Fibroblast of skin of back (primary cell): ENCODE measurements at places on chromosomes 5 and 9.
A peak's percentile ranks its signal among the peaks of the same experiment; 100 is the strongest.

GRCh38 chr9:11374926-11375325, 762.1 kb upstream of the PTPRD start:
- no peak for DNase-seq

GRCh38 chr9:85471791-85472190, 270.0 kb downstream of the AGTPBP1 start:
- no peak for DNase-seq

GRCh38 chr5:119031011-119031886, 39.6 kb upstream of the DMXL1 start:
- DNase-seq: no peak

- DNase-seq: peak; percentile 95
These were observed 123.1 kb downstream of the TLE4 start for GRCh38 chr9:79694676-79695400.

GRCh38 chr9:2761424-2761823, 44.1 kb downstream of the KCNV2 start:
- no peak for DNase-seq

DNA sequence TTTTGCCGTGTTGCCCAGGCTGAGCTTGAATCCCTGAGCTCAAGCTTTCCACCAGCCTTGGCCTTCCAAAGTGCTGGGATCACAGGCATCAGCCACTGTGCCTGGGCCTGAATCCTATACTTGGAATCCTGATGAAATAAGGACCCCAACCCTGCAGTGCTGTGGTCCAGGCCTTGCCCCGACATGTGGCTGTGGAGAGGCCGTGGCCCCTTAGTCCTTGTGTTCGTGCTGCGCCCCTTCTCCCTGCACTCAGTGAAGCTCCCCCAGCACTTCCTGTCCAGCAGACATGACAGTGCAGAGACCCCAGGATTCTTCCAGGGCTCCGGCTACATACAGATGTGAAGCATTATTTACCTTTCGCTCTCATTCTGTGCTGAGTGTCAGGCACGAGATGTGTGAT, 52.9 kb downstream of the EHMT1 start:
- DNase-seq: no peak

- peak; percentile 4 for DNase-seq
These were observed 19.9 kb downstream of the SEMA4D start for GRCh38 chr9:89477811-89478630.

DNA sequence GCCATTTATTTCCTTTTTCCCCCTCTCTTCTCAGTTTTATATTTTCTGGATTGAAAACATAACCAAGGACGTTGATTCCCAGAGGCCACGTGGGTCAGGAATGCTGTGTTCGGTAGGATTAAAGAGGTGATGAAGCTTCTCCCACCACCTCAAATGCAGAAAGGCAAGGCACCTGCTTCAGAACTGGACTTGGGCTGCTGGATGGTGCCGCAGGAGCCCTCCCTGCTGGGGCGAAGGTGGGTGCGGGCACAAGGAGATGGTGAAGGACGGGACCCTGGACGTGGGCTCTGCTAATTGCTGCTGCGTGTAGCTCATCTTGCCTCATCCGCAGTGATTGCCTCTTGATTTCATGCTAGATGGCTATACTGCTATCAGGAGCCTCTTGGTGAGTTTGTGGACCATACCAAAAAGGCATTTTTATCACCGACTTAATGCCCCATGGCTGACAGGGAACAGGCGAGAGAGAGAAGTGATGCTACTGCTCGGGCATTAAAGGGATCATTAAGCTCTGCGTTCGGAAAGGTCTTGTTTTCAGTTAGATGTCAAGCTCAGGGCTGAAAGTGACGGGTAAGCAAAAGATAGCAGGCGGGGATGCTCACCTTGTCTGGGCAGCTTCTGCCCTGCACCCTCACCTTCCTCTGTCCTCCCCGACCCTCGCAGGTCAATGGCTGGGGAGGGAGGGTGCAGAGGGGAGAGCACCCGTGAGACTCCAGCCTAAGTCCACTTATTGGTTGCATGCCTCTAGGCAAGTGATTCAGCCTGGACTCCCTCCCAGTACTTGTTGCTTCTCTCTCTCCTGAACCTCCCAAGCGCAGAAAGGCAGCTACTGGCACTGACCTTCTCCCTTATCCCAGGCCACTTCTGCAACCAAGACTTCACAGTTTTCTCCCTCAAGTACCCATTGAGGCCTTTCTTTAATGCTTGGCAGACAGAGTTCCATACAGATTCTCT, 71.6 kb upstream of the FSTL4 start:
- no peak for DNase-seq

DNA sequence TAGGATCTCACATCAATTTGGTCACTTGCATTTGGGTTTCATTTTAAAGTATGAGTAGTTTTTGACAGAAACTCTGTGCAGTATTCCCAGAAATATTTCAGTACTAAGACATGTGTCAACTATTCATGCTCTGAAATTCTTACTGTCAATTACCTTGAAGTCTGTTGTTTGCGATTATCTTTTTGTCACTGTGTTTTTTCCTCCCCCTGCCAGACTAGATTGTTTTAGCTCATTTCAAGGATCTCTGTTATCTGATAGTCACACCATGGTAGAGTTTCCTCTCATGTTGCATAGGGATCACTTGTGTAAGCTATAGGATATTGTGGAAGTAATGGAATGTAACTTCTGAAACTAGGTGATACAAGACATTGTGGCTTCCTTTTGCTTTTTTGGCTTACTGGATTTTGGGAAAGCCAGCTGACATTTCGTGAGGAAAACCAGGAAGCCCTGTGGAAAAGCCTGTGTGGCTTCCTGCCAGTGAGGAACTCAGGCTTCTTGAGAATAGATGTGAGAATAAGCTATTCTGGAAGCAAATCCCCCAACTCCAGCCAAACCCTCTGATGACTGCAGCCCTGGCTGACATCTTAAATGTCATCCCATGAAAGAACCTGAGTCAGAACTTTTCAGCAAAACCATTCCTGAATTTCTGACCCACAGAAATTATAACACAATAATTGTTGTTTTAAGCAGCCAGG, 122.2 kb downstream of the FGF10 start:
- DNase-seq: no peak

DNA sequence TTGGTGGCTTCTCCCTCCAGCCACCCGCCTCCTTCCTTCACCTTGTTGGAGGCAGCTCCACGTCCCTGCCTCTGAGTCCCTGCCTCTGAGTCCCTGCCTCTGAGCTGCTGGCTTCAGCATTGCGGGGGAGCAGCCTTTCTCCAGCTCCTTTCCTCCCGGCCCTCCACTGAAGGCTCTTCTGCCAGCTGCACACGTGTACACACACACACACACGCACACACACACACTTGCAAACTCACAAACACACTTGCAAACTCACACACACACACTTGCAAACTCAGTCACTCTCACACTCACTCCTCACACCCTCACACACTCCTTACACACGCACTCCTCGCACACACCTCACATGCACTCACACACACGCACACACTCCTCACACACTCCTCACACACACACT, 45.1 kb downstream of the C9orf50 start:
- DNase-seq: peak; percentile 48

GRCh38 chr5:32230356-32231099, 56.4 kb upstream of the GOLPH3 start:
- DNase-seq: no peak

DNA sequence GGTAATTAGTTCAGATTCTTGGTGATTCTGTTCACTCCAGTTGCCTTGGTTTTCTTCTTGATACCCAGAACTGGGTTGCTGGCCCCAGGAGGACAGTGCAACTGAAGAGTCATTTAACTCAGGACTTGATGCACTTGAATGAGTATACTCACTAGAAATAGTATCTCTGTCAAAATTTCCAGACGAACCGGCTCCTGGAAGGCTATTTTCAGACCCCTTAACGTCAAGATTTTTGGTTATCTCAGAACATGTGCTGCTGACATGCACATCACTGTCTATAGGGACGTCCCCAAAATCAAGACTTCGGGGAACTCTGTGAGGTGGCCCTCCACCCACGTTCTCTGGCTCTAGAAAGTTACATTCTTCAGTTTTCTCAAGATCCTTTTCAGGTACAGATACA, 56.7 kb upstream of the PCA3 start:
- no peak for DNase-seq

- peak; percentile 89 for DNase-seq
These were observed 19.0 kb downstream of the NEURL1B start for GRCh38 chr5:172659909-172660628.

- no peak for DNase-seq
These were observed 613.2 kb downstream of the TLE1 start for GRCh38 chr9:81076131-81076530.

- DNase-seq: no peak
These were observed 150.7 kb upstream of the RASGRF2 start for GRCh38 chr5:80809451-80809850.

- DNase-seq: no peak
These were observed 114.0 kb downstream of the LHX2 start for GRCh38 chr9:124125651-124125977.

- DNase-seq: peak; percentile 32
These were observed at the start of gene MCIDAS for GRCh38 chr5:55226934-55227663. MCIDAS (minus strand) TSS chr5:55227315; CDS start chr5:55227138, 177 bp downstream.

DNA sequence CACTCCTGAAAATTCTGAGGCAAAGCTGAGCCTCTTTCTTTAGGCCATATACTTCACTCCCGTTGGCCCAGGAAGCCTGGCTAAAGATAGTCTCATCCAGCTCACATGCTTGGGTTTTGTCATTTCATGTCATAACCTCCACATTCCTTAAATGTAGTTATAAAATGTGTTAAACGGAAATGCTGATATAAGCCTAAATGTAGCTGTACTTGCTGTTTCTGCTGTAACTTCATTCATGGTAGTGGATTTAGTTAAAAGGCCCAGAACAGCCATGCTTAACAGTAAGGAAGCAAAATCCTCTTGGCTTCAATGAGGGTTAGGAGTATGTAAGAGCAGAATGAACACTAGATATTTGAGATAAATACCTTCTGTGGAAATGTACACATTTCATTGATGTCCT, 135.8 kb upstream of the TMEM161B start:
- no peak for DNase-seq

DNA sequence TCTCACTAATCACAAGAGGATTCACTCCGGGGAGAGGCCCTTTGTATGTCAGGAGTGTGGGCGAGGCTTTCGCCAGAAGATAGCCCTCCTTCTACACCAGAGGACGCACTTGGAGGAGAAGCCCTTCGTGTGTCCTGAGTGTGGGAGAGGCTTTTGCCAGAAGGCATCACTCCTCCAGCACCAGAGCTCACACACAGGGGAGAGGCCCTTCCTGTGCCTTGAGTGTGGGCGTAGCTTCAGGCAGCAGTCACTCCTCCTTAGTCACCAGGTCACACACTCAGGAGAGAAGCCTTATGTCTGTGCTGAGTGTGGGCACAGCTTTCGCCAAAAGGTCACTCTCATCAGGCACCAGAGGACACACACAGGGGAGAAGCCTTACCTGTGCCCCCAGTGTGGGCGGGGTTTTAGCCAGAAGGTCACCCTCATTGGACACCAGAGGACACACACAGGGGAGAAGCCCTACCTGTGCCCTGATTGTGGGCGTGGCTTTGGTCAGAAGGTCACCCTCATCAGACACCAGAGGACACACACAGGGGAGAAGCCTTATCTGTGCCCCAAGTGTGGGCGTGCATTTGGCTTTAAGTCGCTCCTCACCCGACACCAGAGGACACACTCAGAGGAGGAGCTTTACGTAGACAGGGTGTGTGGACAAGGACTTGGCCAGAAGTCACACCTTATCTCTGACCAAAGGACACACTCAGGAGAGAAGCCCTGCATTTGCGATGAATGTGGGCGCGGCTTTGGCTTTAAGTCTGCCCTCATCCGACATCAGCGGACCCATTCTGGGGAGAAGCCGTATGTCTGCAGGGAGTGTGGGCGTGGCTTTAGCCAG, 27.8 kb downstream of the NUTM2F start:
- no peak for DNase-seq

DNA sequence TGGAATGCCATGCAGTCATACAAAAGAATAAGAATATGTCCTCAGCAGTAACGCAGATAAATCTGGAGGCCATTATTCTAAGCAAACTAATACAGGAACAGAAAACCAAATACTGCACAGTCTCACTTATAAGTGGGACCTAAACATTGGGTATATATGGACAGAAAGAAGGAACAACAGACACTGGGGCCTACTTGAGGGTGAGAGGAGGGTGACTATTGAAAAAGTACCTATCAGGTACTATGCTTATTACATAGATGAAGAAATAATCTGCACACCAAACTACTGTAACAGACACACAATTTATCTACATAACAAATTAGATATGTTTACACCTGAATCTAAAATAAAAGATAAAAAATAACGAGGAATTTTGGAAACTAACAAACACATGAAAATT, 38.8 kb downstream of the MEIKIN start:
- no peak for DNase-seq

- peak; percentile 20 for DNase-seq
These were observed 483.7 kb downstream of the ELAVL2 start for GRCh38 chr9:23342291-23342690.

DNA sequence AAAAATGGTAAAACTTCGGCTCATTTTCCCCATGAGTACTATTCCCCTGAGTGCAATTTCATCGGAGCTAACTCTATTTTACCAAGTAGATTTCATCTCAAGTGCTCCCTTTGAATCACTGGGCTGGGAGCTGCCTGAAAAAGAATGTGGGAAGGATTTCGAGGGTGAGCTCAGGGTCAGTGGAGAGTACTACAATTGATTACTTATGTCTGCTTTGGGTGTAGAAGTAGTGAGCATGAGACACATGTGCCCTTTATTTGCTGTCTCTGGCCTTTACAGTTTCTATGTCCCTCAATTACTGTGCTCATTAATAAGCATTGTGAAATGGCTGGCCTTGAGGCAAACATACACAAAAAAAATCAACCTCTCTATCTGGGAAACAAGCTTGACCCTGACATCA, 172.7 kb upstream of the RFX3 start:
- no peak for DNase-seq

GRCh38 chr9:7791394-7791793, 8.2 kb downstream of the DMAC1 start:
- no peak for DNase-seq

DNA sequence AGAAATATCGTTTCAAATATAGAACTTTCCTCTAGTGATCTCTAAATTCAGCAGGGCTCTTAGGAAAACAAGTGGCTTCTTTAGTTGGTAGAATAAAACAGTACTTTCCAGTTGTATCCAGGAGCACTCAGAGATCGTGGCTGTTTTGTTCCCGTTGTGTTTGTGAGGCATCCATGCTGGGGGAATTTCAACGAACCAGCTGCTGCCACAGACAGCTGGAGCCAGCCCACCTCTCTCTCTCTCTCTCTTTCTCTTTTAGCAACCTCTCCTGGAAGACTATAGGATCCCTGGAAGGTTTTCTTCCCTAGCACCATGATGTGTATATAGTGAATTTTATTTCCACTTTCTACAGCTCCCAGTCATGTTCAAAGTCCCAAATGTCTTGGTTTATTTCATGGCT, 1116.0 kb upstream of the SEMA6A start:
- DNase-seq: no peak
